ENCODE measurements at places on chromosomes 4 and X.

GRCh38 chr4:145795521-145795920 is 115.6 kb downstream of the C4orf51 start:
- no peak for DNase-seq

DNA sequence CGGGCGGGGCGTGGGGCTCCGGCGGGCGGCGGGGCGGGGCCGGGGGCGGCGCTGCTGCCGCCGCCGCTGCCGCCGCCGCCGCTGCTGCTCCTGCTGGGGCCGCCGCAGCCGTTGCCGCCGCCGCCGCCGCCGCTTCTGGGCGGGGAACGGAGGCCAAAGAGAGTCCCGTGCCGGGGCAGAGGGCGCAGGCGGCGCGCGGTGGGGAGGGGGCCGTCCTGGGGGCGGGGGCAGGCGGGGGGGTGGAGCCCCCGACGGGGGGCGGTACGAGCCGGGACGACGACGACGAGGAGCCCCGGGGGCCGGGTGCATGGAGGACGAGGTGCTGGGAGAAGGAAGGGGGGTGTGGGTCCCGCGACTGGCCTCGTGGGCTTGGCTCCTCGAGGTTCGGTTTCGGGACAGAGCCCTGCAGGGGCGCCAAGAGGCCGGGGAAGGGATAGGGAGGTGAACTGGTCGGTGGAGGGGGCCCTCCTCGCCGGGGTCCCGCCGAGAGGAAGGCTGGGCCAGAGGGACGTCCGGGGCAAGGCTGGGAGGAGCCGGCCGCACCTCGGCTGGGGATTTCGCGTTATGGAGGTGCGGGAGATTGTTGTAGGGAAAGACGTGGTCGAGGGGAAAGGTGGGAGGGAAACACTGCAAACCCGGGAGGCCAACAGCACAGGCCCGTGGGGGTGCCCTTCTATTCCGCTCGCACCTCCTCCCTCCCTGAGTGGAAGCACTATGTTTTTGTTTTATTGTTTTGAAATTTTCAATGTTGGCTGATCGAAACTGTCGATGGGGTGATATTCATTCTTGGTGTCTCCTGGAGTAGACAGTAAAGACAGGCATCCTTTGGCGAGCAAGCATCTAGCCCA is 1.9 kb downstream of the BCORL1 start:
- DNase-seq = no peak

DNA sequence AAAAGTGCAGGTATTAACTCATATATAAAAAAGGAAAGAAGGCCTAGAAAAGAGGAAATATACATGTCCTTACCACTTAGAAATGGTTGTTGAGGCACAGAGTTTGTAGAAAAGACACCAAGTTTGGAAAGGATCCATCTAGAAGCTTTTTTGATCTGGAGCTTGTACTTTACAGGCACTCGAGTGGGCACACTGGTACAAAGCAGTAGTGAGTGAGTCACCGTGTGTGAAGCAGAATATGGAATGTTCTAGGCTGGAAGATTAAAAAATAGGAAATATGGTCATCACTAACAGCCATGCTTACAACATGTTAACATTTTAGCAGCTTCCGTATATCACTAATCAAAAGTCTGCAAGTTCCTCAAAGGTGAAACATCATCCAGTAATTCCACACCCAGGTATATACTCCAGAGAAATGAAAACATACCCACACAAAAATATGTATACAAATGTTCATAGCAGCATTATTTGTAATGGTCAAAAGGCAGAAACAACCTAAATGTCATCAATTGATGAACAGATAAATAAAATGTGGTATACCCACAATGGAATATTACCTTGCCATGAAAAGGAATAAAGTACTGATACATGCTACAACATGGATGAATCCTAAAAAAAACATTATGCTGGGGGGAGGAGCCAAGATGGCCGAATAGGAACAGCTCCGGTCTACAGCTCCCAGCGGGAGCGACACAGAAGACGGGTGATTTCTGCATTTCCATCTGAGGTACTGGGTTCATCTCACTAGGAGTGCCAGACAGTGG is 69.5 kb downstream of the FRYL start:
- peak; percentile 8 for DNase-seq

- peak; percentile 91 for DNase-seq
These were observed 172.4 kb upstream of the MXRA5 start for GRCh38 chrX:3518870-3519269.

DNA sequence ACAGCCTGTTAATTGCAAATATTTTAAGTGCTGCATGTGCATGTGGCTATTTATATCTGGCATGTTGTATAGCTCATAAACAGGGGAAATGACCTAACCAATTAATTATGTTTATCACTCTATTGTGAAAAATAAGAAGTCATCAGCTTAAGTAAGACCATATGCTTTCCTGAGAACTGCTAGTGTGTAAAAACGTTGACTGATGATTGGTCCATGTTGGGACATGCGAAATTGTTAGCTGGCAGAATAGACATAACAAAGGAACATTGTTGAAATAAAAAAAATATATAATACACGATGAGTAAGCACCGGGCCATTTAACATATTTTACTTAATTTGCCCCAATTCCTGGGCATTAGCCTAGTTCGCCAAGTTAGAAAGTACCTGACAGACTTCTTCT is 207.5 kb downstream of the ANK2 start:
- peak; percentile 4 for DNase-seq

DNA sequence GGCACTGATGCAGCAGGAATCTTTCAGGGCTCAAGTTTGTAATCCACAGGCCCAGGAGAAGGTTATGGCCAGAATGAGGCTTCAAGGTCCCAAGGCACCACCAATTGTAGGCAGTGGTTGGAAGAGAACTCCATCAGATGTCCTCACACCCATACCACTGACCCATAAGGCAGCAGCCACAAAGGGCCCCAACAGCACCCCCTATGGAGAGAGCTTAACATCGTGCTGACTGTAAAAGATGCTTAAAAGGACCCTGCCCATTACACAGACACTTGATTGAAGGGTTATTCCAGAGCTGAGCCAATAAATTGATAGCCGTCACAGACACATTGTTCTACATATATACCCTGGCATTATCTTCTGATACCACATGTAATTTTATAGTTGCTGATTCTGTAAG is 113.7 kb downstream of the SOWAHB start:
- DNase-seq = no peak

DNA sequence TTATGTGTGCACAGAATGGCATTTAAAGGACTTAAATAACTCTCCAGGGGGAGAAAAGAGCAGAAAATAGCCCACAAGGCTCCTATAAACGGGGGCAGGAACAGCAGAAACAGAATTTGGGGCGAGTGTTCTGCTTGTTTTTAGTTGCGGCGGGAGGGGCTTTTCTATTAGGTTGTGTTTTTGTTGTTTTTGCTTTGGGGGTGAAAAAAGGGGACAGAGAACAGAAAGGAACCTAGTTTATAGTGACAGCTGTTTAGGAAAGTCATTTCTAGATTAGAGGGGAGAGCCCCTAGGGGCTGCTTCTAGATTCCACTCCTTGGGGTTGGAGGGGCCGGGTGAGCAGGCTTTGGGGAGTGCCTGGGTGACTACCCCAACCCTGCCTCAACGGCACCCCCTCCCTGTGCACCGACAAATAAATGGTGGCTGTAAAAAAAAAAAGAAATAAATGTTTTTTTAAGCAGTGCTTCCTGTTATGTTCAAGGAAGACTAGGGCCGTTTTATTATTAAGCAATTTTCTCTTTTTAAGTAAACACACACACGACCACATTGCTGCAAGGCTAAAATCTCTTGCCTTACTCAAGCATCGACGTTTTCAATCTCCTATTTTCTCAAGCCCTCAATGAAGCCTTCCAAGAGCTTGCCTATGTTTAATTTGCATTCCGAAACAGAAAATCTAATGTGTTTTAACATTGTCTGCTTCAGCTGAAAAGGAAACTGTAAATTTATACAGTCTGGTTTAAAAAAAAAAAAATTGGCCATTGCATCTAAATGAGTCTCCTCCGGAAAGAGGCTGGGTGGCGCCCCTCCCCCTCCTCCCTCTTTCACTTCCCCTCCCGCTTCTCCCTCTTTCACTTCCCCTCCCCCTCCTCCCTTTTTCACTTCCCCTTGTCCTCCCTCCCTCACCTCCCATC is 123.3 kb upstream of the TBL1X start:
- DNase-seq = peak; percentile 57

DNA sequence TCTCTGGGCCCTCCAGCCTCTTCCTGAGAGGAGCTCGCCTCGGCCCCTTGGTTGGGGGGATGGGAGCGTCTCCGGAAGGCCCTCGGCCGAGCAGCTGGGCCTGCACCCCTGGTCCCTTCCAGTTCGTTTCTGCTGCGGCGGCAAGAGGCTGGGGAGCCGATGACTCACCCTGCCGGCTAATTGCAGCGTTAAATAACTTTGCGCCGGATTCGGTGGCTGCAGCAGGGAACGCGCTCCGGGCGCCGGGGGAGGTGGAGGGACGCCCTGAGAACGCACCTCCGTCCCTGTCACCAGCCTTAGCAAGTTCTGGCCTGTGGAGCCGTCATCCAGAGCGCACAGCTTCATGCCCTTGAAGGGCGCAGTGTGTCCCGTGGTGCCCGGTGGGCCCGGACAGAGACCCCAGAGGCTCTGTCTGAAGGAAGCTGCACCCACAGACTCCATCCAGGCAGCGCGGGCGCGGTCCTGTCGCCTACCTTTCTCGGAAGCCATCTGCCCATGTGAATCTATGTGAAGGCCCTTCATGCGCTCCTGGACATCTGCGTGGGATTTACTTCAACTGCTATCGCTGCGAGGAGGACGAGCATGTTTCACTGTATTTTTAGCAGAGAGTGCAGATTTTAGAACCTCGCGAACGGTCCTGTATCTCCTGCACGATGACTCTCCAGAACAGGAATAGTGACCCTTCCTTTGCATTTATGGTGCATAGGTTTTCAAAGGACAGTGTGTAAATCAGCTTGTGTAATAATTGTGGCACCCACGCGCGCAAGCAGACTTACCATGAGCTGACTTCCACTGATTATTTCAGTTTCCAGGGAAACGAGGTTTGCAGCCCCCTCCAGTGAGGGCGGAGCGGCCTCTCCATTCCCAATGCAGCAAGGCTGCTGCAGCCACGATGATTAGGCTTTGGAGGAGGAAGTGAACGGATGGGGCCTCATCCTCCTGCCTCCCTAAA is 1.7 kb upstream of the TMEM271 start:
- DNase-seq = no peak

- DNase-seq = no peak
These were observed 1.2 kb downstream of the DTHD1 start for GRCh38 chr4:36282503-36283030.

DNA sequence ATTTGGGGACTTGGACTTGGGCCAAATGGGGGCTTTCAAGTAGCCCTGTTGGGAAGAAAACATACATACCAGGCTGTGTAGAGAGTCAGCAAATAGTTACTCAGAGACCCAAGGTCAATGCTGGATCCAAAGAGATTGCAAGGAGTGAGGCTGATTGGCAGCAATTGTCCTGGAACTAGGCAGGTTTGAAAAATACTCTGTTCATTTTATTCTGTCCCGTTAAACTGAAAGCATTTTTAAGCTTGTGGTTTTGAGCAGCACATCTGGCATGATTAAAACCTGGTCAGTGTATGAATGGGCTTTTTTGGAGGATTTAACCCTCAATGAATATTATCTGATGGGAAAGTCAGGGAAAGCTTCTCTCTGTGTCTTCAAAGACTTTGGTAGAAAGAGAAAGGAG is 294.3 kb upstream of the BOD1L1 start:
- DNase-seq = peak; percentile 77

DNA sequence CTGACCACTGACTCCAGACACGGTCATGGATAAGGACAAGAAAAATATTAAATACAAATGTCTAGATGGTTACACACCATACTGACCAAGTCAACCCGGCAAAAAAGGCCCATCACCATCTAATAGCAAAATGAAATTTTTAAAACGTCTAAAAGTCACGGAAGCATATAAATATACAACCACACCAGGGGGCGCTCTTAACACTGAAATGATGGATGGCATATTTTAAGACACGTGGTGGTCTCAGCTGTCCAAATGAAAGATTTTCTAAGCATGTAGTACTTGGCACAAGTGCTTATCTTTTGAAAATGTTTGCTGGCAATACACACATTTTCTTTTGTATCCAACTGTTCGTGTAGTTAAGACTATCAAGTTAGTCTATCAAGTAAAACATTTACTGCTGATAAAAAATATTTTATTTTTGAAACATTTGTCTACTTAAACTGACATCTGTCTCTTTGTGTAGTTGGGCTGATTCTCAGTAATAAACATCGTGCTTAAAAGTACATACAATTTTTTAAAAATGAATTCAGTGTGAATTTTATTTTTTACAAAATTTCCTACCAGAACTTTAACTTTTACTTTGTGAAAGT is 64.6 kb downstream of the COX7B2 start:
- DNase-seq = peak; percentile 74

- peak; percentile 15 for DNase-seq
These were observed 14.5 kb downstream of the SLC2A9 start for GRCh38 chr4:10006601-10007435.

GRCh38 chr4:111494471-111494870 is 650.8 kb upstream of the FAM241A start:
- DNase-seq = no peak

- DNase-seq = no peak
These were observed 153.0 kb downstream of the DCTD start for GRCh38 chr4:182764137-182764536.

DNA sequence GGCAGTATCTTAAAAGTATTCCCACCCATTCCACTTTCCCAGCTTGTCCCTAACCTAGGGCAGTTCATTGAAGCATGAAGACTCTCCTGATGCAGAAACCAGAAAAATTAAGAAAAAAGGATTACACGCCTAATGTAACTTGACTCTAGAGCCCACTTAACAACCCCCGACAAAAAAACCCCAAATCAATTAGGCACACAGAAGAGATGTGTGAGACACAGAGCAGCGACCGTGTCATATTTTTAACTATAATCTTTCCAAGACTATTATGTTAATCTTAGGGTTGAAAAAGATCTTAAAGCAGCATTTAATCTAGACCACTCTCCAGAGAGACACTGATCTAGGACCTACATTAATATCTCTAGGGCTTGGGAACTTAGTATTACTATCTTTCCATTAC is 1.3 kb downstream of the YTHDC1 start:
- DNase-seq = no peak

DNA sequence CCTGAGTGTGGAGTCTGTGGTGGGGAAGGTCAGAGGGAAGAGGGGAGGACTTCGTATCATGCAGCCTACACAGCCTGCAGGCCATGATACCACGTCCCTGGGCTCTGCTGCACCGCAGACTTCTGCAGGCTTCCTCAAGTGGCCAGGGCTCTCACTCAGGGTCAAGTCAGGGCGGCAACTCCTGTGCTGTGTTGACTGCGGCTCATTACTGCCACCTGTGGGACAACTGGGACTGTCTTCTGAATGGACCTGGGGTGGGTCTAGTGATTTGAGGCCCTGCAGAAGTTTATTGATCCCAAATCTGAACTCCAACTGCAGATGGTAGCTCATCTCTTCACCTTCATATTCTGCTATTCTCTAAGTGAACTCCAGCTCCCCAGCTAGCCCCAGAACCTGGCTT is 167.1 kb downstream of the NSUN7 start:
- no peak for DNase-seq

Measured in fibroblast of the aortic adventitia (primary cell).